GM12892 (cell line): ENCODE measurements at places on chromosomes 5 and 9.

DNA sequence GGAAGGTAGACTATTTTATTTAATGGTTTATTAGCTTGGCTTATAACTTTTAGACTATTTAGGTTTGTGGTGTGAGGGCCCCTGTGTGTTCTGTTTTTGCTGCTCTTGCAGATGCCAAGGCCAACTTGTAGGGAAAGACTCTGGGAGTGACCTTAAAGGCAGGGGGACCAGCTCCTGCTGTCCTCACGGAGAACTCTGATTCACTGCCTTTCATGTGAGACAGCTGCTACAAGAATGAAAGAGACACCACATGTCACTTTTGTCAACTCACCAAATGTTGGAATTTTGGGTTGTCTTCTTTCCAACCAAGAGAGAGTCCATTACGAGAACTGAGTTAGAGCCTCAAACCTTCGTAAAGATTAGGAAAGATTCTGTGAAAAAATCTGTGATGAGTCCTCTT lies 258.3 kb upstream of the ADAMTSL1 start:
- DNase-seq: no peak

DNA sequence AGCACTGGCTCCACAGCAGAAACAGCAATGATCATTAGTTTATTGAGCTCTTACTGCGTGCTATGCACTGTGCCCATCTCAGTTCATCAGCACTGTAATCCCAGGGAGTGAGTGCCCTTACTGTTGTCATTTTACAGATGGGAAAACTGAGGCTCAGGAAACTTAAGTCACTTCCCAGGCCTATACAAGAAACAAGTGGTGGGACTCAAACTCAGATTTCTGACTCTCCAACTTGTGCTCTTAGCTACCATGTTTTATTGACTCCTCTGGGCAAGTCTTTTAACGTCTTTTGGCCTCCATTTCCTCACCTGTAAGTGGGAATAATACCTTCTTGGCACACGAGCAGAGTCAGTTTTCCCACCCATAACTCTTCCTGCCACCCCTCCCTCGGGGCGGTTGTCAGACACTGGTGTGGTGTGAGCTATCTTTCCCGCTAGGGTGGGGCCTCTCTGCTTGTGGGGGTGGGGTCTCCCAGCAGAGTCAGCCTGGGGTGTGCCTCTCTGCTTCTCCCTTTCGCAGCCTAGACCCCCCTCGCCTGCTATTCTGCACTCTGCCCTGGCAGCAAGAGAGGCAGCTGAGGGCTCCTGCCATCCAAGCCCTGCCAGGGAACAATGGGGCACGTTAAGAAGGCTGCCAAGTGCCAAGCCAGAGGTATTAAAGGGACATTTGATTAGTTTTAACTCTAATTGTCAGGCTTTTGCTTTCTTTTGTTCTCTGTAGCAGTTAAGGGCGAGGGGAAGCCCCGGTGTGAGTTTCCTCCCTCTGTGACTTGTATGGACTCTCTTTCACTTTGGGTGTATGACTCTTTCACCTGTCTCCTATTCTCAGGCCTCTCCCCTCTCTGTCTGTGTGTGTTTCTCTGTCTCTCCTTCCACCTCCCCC lies 12.1 kb downstream of the GALNT10 start:
- DNase-seq: peak; percentile 52

GRCh38 chr9:14640967-14641366 lies 52.3 kb downstream of the ZDHHC21 start:
- no peak for DNase-seq

- no peak for DNase-seq
Observed at GRCh38 chr5:144395704-144396103, 225.0 kb downstream of the KCTD16 start.

GRCh38 chr5:116365006-116365496 lies 209.6 kb downstream of the SEMA6A start:
- no peak for DNase-seq

- no peak for DNase-seq
Observed at GRCh38 chr9:629146-629545, 212.4 kb upstream of the DMRT1 start.

GRCh38 chr5:84290161-84290560 lies 94.5 kb downstream of the EDIL3 start:
- no peak for DNase-seq

DNA sequence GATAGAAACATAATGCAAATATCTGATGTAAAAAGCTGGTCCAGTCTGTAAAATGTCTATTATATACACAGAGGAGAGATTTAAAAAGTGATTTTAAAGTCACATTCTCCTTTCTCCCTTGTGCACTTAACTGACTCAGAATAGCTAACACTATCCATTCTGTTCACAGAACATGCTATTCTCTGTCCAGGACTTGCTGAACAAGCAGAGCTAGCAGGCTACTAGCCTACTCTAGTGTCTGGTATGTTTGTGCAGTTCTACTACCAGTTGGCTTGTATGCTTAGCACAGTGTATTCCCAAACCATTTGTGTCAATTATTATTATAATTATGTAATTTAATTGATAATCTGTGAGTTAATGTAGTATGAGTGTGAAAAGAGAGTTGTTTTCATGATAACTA lies 161.7 kb upstream of the NUDT12 start:
- no peak for DNase-seq

- DNase-seq: no peak
Observed at GRCh38 chr9:88258024-88258423, 119.7 kb upstream of the SPATA31C2 start.

DNA sequence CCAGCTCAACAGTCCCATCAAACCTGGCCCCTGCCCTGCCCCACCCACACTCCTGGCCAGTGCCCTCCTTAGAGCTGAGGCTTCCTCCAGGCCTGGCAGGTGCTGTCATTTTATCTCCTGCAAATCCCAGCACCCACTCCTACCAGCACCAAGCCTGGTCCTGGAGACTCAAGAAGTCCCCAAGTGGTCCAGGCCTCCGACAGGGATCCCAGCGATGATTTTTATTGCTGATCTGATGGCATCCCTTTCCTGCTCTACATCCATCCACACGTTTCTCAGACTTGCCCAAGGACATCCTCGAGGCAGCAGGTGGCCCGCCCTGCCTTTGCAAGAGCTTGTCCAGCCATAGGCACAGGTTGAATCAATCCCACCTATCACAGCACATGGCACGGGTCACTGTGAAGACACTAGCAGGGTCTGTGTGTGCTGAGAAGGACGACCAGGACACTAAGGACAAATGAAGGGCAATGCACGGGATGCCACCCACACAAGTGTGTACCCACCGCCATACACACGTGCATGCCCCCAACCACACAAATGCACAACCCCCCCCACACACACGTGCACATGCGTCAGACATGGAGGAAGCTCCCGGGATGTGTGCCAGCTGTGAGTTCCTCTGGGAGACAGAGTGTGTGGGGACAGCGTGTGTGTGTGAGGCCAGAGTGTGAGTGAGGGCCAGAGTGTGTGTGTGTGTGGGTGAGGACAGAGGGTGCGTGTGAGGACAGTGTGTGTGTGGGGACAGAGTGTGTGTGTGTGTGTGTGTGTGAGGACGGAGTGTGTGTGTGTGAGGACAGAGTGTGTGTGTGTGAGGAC lies 62.4 kb upstream of the UBAC1 start:
- DNase-seq: no peak

- no peak for DNase-seq
Observed at GRCh38 chr9:98081477-98082219, 25.1 kb downstream of the NANS start.

DNA sequence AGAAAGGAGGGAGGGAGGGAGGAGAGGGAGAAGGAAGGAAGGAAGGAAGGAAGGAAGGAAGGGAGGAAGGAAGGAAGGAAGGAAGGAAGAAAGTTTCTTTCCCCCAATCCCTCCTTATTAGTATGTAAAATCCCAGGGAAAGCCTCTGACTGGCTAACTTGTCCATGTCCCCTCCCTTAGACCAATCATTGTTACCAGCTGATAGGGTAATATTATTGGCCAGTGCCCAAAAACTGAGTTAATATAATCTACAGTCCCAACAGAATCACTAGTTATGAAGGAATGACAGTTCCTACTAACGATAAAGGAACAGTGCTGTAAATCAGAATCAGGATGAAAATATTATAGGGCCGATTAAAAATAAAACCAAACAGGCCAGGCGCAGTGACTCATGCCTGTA lies 53.6 kb upstream of the CCNG1 start:
- DNase-seq: no peak

GRCh38 chr9:108016446-108016845 lies 526.9 kb upstream of the KLF4 start:
- DNase-seq: no peak

- DNase-seq: no peak
Observed at GRCh38 chr9:135584934-135585333, 23.4 kb downstream of the PAEP start.

GRCh38 chr9:86751207-86751606 lies 196.1 kb downstream of the GAS1 start:
- no peak for DNase-seq

GRCh38 chr5:157857816-157858526 lies 974 bp downstream of the CLINT1 start:
- DNase-seq: no peak

GRCh38 chr5:37712750-37713149 lies 127.1 kb downstream of the GDNF start:
- DNase-seq: no peak

GRCh38 chr5:126003309-126003708 lies 419.9 kb upstream of the GRAMD2B start:
- DNase-seq: no peak

- no peak for DNase-seq
Observed at GRCh38 chr9:89204801-89205200, 26.2 kb upstream of the SHC3 start.

- DNase-seq: no peak
Observed at GRCh38 chr5:133928587-133929393, 39.6 kb downstream of the C5orf15 start.

- no peak for DNase-seq
Observed at GRCh38 chr5:124634228-124634739, 112.2 kb downstream of the ZNF608 start.

DNA sequence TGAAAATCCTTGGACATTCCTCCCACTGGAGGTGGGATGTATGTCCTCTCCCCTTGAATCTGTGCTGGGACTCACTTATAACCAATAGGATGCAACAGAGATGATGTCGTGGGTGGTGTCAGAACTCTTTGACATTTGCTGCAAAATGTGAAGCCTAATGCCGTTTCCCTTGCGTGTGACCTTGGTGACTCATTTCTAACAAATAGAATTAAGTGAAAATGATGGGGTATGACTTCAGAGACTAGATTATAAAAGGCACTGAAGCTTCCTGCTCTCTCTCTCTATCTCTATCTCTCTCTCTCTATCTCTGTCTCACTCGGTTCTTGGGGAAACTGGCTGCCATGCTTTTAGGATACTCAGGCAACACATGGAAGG lies 126.1 kb upstream of the STC2 start:
- no peak for DNase-seq

GRCh38 chr9:120308495-120308894 lies 271.5 kb downstream of the CDK5RAP2 start:
- DNase-seq: no peak

- DNase-seq: no peak
Observed at GRCh38 chr5:59543821-59544442, 349.6 kb downstream of the PDE4D start.
